ENCODE measurements at places on chromosomes 1 and 21.

GRCh38 chr1:9322661-9323244 is 30.1 kb downstream of the SPSB1 start:
- DNase-seq = no peak

- DNase-seq = no peak
Observed at GRCh38 chr1:56561227-56562019, 17.9 kb downstream of the PLPP3 start.

GRCh38 chr1:182703539-182703938 is 19.2 kb upstream of the RGS8 start:
- DNase-seq = no peak

GRCh38 chr1:205187420-205187819 is 24.1 kb downstream of the DSTYK start:
- no peak for DNase-seq

DNA sequence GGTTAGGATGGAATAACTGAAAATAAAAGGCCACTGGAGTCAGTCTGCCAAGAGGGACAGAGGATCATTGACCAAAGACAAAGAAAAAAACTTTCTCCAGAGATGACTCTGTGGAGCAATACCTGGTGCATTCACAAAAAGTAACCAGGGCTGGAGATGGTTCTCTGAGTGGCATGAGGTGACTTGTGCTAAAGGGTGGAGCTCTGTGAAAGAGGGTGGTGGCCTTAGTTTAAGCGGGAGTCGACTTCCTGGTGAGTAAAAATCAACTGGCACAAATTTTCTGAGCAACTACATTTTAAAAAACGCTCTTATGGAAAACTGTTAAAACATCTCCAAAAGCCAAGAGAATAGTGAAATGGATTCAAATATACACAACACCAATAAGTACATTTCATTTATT is 10.0 kb downstream of the NHLH2 start:
- no peak for DNase-seq

GRCh38 chr1:55536545-55536865 is 321.3 kb upstream of the USP24 start:
- DNase-seq = no peak

All from NCI-H2029 treated with DMSO at 0.1 percent for 48 hours (cell line).